ENCODE measurements at places on chromosomes 16 and 17. TPM values are rescaled to one million over a fixed set of nuclear protein-coding genes. Genes with fewer than 3 reads are reported as not detected.
A peak's percentile ranks its signal among the peaks of the same experiment; 100 is the strongest.

DNA sequence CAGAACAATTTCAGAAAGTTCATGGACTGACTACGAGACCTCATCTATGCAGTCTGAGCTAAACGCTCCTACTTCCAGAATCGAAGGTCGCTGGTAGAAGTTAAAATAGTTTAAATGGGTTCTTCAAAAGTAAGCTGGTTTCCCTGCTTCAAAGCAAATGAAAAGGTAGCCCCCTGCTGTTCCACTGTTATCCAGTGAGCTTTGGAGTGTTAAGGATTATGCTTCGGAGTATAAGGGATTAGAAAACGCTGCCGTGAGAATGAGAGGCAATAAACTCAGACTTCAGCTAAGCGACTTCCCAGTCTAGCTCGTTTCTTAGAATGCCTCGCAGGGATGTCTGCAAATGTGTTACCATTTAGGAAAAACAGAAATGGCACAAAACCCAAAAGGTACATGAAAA, 12.4 kb downstream of the MLYCD start:
- no peak overlapping the region for H3K4me3 ChIP-seq
- no peak for DNase-seq
- H3K36me3 ChIP-seq, result peaks cover 46% of the 10 kb centered on the region
- no peaks in the 10 kb centered on the region for H3K27me3 ChIP-seq
- no peaks in the 10 kb centered on the region for H3K4me1 ChIP-seq

DNA sequence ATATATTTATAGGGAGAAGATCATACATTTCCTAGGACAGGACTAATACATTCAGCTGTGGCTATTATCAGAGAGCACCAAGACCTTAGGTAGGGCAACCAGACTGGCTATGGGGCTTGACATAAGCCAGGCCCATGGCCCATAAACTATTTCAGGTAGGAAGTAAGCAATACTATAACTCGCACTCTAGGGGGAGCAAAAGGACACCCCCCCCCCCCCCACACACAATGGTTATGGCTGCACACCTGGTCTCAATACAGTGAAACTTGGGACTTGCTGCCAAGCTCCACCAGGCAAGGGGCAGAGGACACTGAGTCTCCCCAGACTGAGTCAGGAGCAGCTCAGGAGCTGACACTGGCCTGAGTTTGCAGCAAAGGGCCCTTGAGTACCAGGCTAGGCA, 348.9 kb upstream of the ASIC2 start:
- H3K4me1 ChIP-seq, result peaks cover 17% of the 10 kb centered on the region
- no peak for DNase-seq
- no peak overlapping the region for H3K4me3 ChIP-seq
- peaks cover 3% of the 10 kb centered on the region for H3K36me3 ChIP-seq

DNA sequence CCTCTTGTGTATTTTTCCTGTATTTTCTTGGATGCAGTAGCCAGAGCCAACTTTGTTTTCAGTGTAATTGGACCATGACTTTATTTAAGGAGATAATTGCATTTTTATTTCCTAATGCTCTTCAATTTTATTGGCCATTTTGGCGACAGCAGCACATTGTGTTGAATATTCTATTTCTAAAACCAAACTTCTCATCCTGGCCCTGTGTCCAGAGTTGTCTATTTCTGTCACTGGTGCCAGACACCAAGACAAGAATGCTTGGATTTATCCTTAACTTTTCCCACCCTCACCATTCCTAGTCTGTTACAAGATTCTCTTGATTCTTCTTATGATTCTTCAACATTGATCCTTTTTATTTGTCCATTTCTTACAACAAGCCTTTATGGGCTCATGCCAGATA, 37.1 kb downstream of the ARHGAP44 start:
- no peaks in the 10 kb centered on the region for H3K36me3 ChIP-seq
- no peak overlapping the region for H3K27ac ChIP-seq
- H3K27me3 ChIP-seq, result no peaks in the 10 kb centered on the region
- no peak overlapping the region for H3K4me3 ChIP-seq
- no peak for DNase-seq
- no peaks in the 10 kb centered on the region for H3K4me1 ChIP-seq

GRCh38 chr17:3029213-3029913, 34.0 kb downstream of the OR1D5 start:
- DNase-seq, result no peak
- no peaks in the 10 kb centered on the region for H3K4me1 ChIP-seq

DNA sequence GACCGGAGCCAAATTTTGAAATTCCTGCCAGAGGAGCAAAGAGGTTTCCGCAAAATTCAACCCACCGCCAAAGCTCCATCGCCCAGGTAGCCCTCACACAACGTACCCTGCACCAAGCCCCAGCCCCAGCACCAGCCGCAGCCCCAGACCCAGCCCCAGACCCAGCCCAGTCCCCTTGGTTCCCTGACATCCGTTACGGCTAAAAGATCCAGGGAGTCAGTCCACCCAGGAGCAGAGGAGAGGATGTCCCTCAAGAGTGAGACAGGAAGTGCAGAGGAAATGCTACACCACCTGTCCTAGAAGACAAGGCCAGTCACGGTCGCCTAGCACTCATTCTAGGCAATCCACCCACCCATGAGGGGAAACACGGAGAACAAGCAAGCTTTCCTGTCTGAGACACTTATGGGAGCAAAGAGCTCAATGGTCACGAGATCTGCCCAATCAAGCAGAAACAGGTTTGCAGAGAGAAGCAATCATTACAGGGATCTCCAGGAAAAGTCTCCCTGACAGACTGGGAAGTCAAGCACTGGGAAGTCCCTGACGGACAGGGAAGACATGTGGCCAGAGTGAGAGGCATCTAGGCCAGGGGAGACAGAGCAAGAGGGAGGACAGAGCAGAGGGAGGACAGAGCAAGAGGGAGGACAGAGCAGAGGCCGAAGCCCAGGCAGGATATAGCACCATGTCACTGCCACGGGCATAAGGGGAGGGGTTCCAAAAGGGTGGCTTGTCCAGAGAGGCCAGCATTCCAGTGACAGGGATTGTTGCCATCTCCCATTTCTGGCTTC, 15.0 kb upstream of the KCNJ18 start:
- no peaks in the 10 kb centered on the region for H3K4me1 ChIP-seq
- DNase-seq, result no peak
- no peak overlapping the region for H3K4me3 ChIP-seq
- no peaks in the 10 kb centered on the region for H3K27me3 ChIP-seq

DNA sequence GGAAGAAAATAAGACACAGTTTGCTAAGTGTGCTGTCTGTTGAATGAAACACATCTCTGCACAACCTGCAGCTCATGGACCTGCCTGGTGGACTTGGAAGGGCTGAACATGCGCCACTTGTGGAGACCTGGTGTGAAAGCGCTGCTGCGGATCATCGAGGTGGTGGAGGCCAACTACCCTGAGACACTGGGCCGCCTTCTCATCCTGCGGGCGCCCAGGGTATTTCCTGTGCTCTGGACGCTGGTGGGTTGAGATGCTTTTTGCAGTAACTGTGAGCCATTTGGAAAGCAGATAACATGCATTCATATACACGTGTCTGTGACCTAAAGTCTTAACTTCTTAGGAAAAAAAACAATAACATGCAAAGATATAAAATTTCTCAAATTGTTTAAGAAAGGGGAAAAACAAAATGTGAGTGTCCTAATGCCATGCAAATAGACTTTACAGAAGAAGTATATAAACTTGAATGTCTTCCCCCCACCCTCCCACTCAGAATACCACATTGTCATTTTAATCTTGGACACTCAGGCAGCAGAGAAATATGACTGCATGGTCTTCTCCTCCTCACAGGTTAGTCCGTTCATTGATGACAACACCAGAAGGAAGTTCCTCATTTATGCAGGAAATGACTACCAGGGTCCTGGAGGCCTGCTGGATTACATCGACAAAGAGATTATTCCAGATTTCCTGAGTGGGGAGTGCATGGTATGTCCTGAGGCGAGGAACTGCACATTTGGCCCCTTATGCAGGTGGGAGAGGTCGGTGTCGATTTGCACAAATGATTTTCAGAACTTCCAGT, 65.6 kb downstream of the SEC14L1 start:
- H3K4me1 ChIP-seq, result no peaks in the 10 kb centered on the region
- peaks cover 80% of the 10 kb centered on the region for H3K36me3 ChIP-seq
- H3K27ac ChIP-seq, result no peak overlapping the region
- H3K27me3 ChIP-seq, result no peaks in the 10 kb centered on the region
- H3K4me3 ChIP-seq, result no peak overlapping the region
- no peak for DNase-seq

DNA sequence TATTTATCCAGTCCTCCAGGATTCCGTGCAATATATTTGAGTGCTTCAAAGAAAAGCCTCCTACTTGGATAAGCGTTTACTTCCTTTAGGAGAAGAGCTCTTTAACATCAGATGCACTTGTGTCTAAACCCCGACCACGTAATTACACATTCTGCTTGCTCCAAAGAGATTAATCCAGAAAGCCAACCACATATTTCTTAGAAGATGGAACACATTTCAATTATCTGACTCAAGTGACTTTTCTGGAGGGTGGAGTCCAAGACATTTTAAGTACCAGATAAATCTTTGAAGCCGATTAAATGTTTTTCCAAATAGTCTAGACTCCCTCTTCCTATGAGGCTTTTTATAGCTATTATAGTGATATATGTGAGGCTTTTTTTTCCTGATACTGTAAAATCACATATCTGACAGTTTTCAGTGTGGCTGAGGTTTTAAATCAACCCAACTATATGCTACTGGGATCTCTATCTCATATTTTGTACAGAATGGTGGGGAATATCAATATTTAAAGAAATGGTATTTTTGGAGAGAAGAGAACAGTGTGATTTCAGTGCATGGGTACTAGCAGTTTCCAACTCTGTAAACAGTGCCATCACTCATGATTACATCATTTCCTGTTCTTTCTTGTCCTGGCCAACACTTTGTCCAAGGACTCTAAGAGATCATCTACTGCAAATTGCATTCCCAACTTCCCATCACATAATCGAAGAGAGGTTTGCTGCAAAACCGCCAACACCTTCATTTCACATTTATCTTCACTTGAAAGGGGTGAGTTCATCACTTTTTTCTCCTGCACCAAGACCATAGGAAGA, 192.4 kb upstream of the HSBP1 start:
- H3K4me3 ChIP-seq, result no peak overlapping the region
- H3K4me1 ChIP-seq, result no peaks in the 10 kb centered on the region
- no peaks in the 10 kb centered on the region for H3K27me3 ChIP-seq
- H3K27ac ChIP-seq, result no peak overlapping the region
- no peak for DNase-seq

- no peaks in the 10 kb centered on the region for H3K36me3 ChIP-seq
- no peak overlapping the region for H3K27ac ChIP-seq
- peaks cover 3% of the 10 kb centered on the region for H3K27me3 ChIP-seq
- H3K4me1 ChIP-seq, result no peaks in the 10 kb centered on the region
Observed at GRCh38 chr16:66133643-66134338, 232.7 kb upstream of the CDH5 start.

DNA sequence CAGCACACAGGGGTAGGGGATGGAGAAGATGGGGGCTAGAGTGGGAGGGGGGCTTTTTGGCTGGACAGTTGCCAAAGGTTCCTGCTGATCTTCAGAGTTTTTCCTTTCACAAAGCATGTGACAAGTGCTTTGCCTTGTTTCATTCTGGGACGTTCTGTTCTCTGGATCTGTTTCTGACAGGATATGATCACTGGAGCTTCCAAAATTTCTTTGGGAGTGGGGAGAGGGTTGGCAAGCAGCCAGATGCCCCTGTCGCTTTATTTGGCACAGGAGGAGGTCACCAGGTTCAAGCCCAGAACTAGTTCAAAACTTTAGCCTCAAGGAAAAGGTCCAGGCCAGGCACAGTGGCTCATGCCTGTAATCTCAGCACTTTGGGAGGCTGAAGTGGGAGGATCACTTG, 68.5 kb upstream of the TBX2 start:
- H3K27me3 ChIP-seq, result no peaks in the 10 kb centered on the region
- H3K4me3 ChIP-seq, result no peak overlapping the region
- no peak for DNase-seq
- H3K36me3 ChIP-seq, result no peaks in the 10 kb centered on the region
- no peak overlapping the region for H3K27ac ChIP-seq

DNA sequence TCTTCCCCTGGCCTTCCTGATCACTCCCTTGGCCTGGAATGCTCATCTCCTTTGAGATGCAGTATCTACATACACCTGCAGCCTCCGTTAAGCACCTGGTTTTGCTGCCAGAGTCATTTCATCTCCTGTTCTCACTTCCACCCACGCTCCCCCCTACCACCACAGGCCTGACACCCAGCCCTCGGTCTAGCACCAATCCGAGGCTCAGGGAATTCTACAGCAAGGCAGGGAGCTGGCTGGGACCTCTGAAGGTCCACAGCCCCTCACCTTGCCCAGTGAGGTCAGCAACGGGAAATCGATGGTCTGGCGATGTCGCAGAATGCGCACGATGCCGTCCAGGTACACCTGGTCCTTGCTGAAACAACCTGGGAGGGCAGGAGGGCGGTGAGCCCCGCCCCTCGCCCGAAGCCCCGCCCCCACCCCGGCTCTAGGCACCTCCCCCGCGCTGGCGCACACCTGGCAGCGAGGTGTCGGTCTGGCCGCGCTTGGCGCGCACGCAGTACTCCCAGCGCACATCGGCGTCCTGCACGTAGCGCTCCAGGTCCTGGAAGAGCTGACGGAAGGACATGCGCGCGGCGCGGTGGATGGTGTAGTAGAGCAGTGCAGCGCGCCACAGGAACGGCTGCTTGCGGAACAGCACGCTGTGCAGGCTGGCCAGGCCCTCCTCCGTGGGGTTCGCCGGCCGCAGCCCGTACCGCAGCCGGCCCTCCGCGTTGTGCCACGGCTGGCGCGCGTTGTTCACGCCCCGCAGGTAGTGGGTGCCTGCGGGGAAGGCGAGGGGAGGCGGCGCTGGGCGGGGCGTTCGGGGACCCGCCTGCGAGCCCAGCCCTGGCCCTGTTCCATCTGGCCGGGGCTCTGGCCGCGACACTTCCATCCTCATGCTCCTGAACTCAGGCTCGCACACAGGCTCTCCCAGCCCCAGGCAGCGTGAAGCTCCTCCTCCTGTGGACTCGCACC, 5.7 kb downstream of the MATCAP1 start:
- H3K4me1 ChIP-seq, result peaks cover 28% of the 10 kb centered on the region
- H3K27me3 ChIP-seq, result peaks cover 7% of the 10 kb centered on the region
- DNase-seq, result peak; percentile 51
- peaks cover 28% of the 10 kb centered on the region for H3K36me3 ChIP-seq
- peak overlapping the region; percentile 56 for H3K4me3 ChIP-seq

GRCh38 chr16:74268372-74268782, 28.2 kb upstream of the PSMD7 start:
- no peak overlapping the region for H3K27ac ChIP-seq
- no peak overlapping the region for H3K4me3 ChIP-seq
- no peaks in the 10 kb centered on the region for H3K4me1 ChIP-seq
- no peaks in the 10 kb centered on the region for H3K36me3 ChIP-seq
- DNase-seq, result no peak

DNA sequence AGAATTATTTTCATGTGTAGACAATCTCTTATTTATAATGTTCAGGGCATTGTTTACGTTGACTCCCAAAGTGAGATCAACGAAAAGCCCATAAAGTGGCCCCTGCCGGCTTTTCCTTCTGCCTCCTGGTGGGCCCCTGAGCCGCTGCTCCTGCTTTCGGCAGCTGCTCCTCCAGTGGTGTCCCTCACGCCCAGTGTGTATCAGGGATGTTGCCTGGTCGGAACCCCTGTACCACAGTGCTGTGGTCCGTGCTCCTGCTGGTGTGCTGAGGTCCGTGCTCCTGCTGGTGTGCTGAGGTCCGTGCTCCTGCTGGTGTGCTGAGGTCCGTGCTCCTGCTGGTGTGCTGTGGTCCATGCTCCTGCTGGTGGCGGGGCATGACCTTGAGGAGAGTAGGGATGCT, 107.6 kb downstream of the BANP start:
- no peaks in the 10 kb centered on the region for H3K4me1 ChIP-seq
- no peaks in the 10 kb centered on the region for H3K27me3 ChIP-seq
- DNase-seq, result no peak
- no peak overlapping the region for H3K27ac ChIP-seq

Gene KRT31
- not detected for total RNA-seq

Gene FAM20A
- not detected for total RNA-seq

Gene KRT20
- not detected for total RNA-seq

All from activated T-helper 2 cell treated with anti-CD3 and anti-CD28 coated beads, Interferon-gamma antibody, Interleukin-2, Interleukin-4, amounts not matched to agents 10 μg/mL and 5 μg/mL and 100 μg/mL, durations not matched to agents 14 hours and 24 hours and 36 hours (primary cell).